IPS-NIHi11 (cell line): ENCODE measurements at places on chromosomes 2 and 18.

DNA sequence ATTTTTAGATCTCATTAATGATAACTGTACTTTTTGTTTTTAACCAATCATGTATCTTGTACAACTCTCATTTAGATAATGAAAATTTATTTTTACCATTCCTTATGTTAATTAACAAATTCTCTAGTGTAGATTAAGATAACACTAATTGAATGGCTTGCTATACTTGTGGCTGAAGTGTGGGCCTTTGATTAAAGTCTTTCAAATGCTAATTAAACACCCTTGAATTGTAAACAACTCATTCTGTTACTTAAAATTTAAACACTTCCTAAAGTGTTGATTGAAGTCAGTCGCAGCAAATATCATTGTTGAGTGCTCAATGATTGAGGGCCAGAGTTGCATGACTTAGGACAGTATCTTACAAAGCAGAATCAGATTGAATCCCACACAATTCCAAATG, 109.8 kb upstream of the GULP1 start:
- no peak for DNase-seq

DNA sequence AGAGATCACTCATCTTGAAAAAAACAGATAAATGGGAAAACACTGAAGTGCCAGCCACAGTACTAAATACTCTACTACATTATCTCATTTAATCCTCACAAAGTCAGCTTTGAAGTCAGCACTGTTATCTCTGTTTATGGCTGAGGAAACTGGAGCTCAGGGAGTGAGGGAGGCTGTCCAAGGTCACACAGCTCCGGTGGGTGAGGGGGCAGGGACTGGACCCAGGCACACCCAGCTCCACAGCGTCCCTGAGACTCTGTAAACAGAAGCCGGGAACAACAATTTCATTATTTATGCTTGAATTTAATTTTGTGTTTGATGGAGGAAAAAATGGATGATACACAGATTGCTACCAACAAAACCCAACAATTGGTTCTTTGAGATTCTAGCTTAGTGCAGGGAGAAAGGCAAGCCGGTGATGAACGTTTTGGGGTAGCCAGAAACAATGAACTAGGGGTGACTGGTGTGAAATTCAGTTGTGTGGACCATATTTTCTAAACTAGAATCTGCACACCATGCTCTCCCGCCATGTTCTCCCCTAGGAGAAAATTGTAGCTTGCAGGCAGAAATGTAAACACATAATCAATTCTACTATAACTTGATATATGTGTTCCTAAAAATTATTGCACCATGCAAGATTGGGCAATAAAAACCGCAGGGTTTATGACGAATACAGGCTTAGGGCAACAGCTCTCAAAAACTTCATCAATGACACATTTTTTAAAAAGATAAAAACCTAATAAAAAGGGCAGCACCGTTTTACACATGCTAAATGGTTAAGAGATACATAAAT, at the start of gene GREB1:
Gene GREB1, plus strand, starts transcription at position 768 of the 793 bp plus-strand sequence. CDS start 22,570 bp downstream, outside the sequence.
- no peak for DNase-seq

GRCh38 chr2:206051912-206052311, 34.1 kb downstream of the INO80D start:
- DNase-seq: no peak

- no peak for DNase-seq
These were observed 654.5 kb downstream of the RNF144A start for GRCh38 chr2:7571701-7572100.

- no peak for DNase-seq
These were observed 265.9 kb downstream of the TFCP2L1 start for GRCh38 chr2:121019071-121019470.

DNA sequence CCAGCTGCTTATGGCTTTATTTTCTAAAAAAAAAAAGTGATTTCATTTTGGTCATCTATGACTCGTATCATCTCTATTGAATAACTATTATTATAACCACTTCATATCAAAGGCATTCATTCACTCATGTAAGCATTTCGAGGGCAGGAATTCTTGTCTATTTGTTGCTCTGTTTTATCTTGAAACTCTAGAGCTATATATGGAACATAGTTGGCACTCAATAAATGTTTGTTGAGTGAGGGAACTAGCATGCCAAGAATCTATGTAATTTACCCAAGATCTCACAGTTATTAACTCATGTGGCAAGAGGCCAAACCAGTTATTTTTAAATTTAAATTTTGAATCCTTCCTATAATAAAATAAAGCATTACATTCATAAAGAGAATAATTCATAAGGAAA, 470.1 kb downstream of the TMX3 start:
- DNase-seq: no peak

GRCh38 chr18:32289483-32290075, 99.7 kb downstream of the MEP1B start:
- DNase-seq: peak; percentile 65

GRCh38 chr2:8965216-8965969, 38.1 kb downstream of the MBOAT2 start:
- DNase-seq: no peak

GRCh38 chr2:212421556-212422334, 116.9 kb downstream of the ERBB4 start:
- no peak for DNase-seq

- DNase-seq: no peak
These were observed 11.7 kb upstream of the NABP1 start for GRCh38 chr2:191666226-191666625.

- no peak for DNase-seq
These were observed 24.9 kb downstream of the HJURP start for GRCh38 chr2:233829193-233830110.

DNA sequence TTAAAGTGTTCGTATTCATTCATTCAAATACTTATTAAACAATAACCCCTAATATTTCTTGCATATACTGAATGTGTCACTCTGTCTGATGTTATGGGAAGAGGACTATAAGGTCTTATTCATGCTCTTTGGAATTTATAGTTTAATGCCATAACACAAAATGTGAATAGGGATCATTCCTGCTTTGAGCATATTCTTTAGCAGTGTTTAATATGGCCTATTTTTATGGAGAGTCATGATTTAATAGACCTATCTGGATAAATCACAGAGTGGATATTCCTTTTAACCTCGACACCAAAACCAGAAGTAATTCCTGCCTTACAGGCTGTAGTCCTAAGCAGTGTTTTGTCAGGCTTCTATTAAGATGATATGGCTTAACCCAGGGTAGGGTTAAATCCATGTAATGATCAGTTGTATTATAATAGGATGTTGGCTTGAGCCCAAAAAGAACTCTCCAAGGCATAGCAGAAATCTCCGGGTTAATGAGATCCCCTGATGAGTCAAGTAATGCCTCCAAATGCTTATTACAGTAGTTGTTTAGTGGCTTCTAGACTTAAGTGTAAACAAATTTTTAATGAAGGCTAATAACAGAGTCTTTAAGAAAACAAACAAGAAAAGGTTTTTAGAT, 54.3 kb downstream of the GULP1 start:
- no peak for DNase-seq

- DNase-seq: no peak
These were observed 65.7 kb upstream of the DAPL1 start for GRCh38 chr2:158729451-158729850.

DNA sequence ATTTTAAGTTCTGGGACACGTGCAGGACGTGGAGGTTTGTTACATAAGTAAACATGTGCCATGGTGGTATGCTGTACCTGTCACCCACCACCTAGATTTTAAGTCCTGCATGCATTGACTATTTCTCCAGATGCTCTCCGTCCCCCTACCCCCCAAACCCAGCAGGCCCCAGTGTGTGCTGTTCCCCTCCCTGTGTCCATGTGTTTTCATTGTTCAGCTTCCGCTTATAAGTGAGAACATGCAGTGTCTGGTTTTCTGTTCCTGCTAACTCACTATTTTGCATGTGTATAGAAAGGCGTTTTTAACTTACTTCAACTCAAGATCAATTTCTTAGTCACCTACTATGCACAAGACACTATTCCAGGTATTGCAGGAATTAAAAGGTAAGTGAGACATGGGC, 128.0 kb downstream of the PLCL1 start:
- no peak for DNase-seq

DNA sequence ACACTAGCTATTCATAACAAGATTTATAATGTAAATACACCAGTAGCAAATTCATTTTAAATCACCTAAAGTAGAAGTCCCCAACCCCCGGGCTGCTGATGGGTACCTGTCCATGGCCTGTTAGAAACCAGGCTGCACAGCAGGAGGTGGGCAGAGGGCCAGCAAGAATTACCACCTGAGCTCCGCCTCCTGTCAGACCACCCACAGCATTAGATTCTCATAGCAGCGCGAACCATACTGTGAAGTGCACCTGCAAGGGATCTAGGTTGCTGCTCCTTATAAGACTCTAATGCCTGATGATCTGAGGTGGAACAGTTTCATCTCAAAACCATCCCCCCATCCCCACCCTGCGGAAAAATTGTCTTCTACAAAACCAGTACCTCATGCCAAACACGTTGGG, 71.3 kb downstream of the KANSL1L start:
- DNase-seq: peak; percentile 7

DNA sequence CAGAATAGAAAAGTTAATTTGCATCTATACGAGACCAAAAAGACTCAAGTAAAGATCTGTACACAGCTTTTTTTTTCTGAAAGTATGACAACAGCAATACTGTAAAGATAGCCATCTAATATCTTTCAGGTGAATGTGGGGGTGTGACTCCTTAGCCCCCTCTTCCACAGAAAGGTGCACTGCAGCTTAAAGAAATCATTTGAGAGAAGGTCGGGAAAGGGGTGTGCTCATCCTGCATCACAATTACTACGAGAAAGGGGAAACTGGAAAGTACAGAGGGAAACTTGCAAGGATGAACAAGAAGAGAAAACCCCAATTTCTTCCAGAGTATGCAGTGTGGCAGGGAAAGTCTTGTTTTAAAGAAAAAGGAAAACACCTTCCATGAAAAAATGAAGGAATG, 255.6 kb downstream of the CCDC178 start:
- DNase-seq: peak; percentile 39

DNA sequence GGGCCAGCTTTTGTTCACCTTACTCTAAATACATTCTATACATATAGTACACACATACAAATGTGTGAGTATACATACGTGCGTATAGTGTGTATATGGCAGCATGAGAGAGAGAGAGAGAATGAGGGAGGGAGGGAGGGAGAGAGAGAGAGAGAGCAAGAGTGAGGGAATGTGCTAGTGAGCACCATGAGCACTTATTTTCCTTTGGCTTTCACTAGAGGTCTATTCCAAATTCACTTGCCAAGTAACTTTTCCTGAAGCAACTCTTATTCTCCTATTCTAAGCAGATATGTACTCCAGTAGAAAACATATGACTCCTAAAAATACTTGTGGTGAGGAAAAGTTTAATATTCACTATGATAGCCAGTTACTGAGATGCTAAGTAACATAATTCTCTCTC, 85.7 kb downstream of the COBLL1 start:
- no peak for DNase-seq

DNA sequence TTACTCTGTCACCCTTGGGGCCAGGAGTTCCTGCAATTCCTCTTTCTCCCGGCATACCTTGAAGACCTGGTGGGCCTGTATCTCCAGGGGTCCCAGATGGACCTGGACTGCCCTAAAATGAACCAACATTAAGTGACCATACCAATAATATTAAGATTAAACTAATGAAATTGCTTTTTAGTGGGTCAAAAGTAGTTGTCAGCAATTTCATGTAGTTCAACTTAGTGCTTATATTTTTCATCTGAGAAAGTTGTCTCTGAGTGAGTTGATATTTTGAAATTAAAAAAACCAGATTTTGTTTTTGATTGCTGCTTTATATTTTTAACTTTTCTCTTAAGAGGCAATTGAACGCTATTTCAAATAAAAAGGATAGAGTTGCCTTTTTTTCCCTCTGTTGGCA, 83.1 kb downstream of the COL3A1 start:
- no peak for DNase-seq

GRCh38 chr18:11078491-11078890, 70.9 kb downstream of the PIEZO2 start:
- DNase-seq: no peak

- DNase-seq: no peak
These were observed 76.9 kb downstream of the WDSUB1 start for GRCh38 chr2:159209341-159210306.

GRCh38 chr2:6968319-6969100, 51.3 kb downstream of the RNF144A start:
- no peak for DNase-seq

- no peak for DNase-seq
These were observed 60.6 kb upstream of the REV1 start for GRCh38 chr2:99550368-99550767.

DNA sequence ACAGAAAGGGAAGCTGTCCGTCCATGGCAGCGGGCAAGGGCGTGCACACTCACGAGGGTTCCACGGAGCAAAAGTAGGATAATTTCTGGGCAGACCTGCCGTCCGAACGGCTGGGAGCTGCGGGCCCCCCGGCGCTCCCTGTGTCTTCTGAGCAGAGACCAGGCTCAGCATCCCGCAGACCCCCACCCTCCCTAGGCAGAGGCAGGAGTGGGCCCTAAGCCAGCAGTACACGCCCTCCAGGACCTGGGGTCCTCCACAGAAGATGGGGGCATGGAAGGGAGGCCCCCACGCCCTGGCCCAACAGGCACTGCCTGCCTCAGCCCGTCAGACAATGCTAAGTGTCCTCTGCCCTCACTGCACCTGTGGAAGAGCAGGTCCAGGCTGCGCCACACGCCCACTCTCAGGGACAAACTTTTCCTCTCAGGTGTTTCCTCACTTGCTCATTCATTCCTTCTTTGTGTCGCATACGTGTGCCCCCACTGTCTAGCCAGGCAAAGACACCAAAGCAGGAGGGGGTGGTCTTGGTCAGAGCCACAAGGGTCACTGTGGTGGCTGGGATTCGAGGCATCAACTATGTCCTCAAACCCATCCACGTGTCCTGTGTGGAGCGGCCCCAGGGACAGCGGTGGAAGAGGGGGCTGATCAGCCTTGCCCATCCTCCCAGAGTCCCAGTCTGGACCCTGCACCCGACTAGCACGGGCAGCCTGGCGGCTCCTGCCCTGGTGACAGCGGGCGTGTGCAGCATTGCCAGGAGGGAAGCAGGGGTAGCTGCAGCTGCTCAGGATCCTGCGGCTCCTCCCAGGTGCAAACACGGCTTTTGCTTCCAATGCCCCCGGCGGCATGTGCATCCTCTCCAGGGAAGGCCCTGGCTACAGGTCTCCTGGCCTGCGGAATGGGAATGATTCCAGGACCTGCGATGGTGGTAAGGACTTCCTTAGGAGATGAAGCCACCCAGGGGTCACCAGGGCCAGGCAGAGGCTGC, 2.4 kb upstream of the GPC1 start:
- no peak for DNase-seq

DNA sequence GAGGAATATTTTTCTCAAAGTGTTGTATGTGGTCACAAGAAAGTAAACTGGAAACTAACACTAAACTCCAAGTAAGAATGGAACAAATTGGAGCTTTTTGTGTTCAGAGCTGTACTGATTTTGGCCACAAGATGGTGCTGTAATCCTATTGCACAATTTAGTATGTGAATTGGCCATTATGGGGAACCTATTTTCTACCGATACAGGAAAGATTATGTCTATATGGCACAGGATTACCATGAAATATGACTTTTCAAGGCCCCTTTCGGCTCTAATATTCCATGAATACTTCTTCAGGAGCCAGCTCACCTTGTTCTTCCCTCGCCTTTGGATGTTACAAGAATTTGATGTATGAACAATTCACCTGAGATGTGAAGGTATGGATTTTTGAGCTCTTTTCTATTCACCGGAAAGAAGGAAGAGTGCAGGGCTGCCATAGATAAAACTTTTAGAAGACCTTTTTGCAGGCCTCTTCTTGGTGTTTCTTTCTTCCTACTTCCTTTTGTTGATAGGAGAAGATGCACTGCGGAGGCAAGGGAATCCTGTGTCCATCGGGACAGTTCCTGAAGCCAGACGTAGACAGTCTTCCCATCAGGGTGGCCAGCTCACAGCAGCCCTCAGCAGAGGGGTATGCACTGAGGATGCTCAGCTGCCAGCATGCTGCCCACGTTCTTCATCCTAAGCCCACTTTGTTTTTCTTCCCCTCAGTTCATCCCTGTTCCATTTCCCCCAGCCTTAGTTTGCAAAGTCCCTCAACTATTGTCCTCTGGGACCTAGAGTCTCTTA, 13.3 kb downstream of the MRPL44 start:
- peak; percentile 39 for DNase-seq
